Stimulated activated CD4-positive, alpha-beta T cell treated with anti-CD3 and anti-CD28 coated beads, Interleukin-15, amount 100 ng/mL, for 1 hour (primary cell): ENCODE measurements at places on chromosomes 2 and 18.
A peak's percentile ranks its signal among the peaks of the same experiment; 100 is the strongest.

GRCh38 chr2:241189856-241190201 lies 1.4 kb downstream of the ANO7 start:
- DNase-seq = no peak

- DNase-seq = no peak
Observed at GRCh38 chr2:206790311-206790935, 25.0 kb downstream of the FASTKD2 start.

GRCh38 chr2:33660416-33661123 lies 61.5 kb upstream of the FAM98A start:
- no peak for DNase-seq

DNA sequence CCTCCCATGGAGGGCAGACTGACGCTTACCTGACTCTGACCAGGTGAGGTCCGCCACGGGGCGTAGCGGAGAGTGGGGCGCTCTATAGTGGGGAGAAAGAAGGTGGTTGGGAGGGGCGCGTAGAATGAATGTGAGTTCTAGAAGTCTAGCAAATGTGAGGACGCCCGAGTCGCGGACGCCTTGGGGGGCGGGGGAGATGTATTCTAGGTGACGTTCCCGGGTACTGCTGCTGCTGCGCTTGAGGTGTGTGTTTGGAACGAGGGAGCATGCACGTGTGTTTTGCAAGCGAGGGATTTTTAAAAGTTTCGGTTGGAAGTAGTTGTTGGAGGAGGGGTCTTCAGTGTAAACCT lies 758 bp downstream of the RIF1 start:
- peak; percentile 14 for DNase-seq

DNA sequence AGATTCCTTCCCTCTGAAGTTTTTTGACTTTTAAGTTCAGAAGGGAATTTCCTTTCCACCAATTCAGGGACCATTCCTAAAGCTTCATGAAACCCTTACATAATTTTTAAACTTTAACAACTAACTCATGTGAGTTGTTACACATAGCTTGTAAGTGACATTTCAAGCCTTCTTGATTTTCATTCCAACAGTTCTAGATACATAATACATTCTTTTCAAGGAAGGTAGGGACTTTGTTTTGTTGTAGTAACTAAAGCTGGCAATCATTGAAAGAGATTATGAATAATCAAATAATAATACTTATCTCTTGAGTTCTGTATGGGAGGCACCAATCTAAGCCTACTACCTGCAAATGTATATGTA lies 45.4 kb downstream of the SETBP1 start:
- DNase-seq = no peak

DNA sequence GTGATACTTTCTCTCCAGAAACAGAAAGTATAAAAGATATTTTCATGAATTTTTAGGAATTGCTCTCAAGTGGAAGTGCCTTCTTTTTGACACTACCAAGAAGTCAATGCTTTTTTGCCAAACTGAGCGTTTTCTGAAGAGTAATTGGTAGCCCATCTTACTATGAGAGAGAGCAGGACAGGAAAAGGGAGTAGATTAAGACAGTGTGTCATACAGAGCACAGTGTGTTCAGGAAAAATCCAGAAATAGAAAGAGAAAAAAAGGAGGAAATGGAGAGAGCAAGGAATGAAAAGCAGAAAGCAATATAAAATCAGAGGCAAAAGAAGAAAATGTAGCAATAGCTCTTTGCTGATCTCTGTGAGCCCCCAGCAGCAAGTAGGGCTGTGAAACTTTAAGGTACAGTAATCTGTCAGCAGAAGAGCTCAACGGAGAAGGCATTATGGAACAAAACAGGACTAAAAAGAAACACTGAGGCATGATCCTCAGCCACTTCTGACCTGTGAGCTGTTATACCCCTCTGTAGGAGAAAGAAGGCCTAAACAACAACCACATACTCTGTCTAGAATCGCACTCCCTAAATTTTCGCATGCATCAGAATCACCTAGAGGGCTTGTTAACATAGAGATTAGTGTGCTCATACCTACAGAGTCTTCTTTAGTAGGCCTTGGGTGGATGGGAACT lies 15.0 kb upstream of the PGAP1 start:
- DNase-seq = no peak

GRCh38 chr2:23220513-23221094 lies 164.4 kb upstream of the KLHL29 start:
- DNase-seq = no peak

DNA sequence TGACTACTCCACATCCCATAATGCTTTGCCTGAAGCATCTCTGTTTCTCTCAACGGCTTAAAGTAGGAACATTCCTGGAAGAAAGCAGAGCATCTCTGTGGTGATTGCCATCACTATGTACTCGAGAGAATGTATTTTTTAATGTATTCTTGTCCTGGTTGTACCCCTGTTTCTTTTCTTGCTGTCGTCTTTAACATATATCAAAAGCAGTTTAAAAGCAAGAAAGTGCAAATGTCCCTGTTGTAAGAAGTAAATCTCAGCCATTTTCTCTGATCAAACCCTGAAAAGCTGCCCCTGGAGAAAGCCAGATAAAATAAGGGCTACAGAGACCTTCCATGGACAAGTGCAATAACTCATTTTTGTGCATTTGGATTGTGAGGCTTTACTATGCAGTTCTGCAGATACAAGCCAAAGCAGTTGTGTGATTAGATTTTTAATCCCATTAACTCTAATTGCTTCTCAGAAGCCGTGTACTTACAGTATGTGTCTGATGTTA lies 70.8 kb downstream of the XIRP2 start:
- DNase-seq = no peak

- no peak for DNase-seq
Observed at GRCh38 chr2:11411768-11412448, 54.1 kb downstream of the E2F6 start.

GRCh38 chr2:152564754-152565551 lies 152.3 kb downstream of the PRPF40A start:
- no peak for DNase-seq

DNA sequence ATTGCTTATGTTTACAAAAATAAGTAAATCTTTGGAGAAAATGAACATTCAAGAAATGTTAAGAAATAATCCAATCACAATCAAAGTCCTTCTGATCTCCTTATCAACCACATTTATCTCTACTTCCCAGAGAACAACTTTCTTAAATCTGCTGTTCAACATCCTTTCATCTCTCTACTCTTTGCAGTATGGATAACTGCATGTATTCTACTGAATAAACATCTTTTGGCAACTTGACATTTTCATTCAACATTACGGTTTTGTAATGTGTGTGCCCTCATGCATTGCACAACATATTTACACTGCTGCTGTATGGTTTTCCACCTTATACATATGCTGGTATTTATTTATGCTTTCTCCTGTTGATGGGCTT lies 9.2 kb downstream of the CMPK2 start:
- DNase-seq = no peak
